ENCODE measurements at places on chromosomes 7 and 10.

GRCh38 chr7:116607299-116607698 lies 64.7 kb upstream of the MET start:
- DNase-seq: no peak

GRCh38 chr7:12926206-12926605 lies 238.8 kb downstream of the ARL4A start:
- DNase-seq: no peak

DNA sequence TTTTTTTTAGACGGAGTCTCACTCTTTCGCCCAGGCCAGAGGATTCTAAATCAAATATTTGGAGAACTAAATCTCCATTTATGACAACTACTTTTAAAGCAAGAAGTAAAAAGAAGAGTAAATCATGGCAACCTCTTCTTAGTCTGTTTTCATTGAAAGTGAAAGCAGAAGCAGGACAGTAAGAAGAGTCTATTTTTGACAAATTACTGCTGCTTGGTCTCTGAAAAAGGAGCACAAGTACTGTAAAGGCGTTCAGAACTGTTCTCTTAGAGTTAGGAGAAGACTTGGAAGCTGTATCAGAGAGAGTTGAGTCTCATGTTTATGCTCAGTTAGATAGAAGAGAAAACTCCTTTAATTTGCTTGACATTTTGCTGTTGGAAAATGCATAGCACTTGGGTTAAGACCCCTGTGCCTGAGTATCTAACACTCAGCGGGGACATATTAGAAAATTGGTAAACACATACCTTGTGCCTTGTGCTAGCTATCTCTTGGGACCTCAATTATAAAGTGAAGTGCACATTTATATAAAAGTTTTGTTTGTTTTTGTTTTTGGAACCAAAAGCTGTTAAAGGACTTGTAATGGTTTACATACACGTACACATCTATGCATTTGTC lies 433.0 kb downstream of the ANKRD7 start:
- no peak for DNase-seq

GRCh38 chr7:139691253-139691781 lies 86.5 kb downstream of the HIPK2 start:
- no peak for DNase-seq

DNA sequence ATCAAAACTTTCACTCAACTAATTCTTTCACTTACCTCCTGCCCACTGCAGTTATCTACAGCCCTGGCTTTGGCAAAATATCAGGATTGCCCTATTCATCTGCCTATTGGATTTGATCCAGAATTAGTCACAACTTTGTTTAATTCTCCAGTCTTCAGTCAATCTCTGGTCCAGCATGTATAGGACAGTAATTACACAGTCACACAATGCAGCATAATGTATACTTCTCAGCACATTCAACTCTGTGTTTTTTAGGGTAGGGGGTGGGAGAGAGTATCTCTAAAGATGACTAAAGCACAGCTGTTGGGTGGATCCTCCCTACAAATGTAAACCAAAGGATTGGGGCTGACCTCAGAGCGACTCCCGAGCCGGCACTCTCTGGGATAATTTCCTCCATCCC lies 17.7 kb upstream of the NRP1 start:
- no peak for DNase-seq

- no peak for DNase-seq
Observed at GRCh38 chr10:45375716-45376231, 1.8 kb downstream of the ALOX5 start.
